ENCODE measurements at places on chromosomes 5 and 9.
A peak's percentile ranks its signal among the peaks of the same experiment; 100 is the strongest.

- DNase-seq, result no peak
Measured at GRCh38 chr9:116039312-116039711, 114.3 kb upstream of the PAPPA start.

GRCh38 chr9:35729700-35730485 is 2.1 kb downstream of the TLN1 start:
- peak; percentile 53 for DNase-seq

DNA sequence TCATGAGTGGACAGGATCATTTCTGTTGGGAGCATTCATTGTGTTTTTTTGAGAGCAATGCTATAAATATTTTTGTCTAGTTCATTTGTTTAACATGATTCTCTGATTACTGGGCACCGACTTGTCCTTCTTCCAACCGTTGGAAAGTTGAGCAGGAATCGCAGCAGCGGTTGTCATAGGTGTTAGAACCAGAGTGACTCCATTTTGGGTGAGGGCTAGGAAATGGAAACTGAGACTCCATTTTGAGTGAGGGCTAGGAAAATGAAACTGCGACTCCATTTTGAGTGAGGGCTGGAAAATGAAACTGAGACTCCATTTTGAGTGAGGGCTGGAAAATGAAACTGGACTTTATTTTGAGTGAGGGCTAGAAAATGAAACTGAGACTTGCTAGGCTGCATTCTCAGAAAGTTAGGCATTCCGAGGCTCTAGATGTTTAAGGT is 100.6 kb downstream of the ICE1 start:
- peak; percentile 76 for DNase-seq

DNA sequence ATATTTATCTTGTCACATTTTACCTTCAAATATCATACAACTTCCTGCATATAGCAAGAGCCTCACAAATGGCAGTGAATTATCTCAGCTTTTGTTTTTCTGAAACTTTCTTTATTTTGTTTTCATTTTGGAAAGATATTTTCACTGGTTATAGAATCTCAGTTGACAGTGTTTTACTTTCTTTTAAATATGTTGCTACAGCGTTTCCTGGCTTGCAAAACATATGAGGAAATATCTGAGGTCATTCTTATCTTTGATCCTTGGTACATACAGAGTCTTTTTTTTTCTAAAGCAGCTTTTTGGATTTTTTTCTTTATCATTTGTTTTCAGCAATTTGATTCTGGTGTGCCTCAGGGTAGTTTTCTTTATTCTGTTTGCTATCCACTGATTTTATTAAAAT is 77.6 kb upstream of the CEP78 start:
- DNase-seq, result no peak

DNA sequence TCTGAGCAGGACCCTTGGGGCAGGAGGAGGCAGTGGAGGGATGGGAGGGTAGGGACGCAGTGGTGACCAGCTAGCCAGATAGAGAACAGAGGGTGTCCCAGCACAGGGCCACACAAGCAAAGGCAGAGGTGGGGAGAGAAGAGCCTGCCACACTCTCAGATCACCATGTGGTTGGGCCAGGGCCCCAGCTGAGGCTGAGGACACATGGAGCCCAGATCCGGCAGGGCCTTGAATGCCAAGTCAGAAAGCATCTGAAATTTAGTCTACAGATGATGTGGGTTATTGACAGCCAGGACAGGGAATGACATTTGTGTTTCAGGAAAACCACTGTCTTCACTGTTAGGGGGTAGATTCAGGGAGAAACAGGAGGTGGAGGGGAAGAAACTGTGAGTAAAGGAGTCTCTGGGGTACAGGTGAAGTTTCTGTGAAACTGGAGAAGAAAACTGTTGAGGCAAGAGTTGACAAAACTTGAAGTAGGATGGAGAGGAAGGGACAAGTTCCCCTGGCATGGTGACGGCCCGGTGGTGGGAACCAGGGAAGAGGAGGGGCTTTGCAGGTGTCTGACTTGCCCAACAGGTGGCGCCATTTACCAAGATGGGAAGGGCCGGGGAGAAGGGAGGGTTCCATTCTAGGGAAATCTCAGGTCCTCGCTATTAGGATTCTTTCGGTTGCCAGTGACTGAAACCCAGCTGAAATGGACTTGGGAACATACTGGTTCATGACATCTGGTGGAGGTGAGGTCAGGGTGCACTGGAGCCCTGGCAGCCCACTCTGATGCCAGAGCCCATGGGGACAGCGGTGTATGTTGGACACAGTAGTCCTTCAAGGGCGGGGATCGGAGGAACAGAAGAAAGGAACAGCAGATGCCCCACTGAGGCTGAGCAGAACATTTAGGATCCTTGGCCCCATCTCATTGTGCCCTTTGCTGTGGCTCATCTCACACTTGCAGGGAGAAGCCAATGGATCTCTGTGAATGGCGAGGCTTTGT is 100.1 kb downstream of the KCNIP1 start:
- peak; percentile 6 for DNase-seq

DNA sequence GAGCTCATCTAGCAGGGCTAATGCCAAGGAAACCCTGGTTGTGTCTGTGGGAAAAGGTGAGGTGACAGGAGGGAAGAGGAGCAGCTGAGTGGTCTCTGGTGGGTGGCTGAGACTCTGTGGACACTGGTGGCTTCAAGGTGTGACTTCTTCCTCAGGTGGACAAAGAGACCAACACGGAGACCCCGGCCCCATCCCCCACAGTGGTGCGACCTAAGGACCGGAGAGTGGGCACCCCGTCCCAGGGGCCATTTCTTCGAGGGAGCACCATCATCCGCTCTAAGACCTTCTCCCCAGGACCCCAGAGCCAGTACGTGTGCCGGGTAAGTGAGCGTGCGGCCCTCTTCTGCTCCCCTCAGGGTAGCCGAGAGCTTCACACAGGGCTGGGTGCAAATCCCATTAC is 31.1 kb upstream of the RARS1 start:
- DNase-seq, result no peak

DNA sequence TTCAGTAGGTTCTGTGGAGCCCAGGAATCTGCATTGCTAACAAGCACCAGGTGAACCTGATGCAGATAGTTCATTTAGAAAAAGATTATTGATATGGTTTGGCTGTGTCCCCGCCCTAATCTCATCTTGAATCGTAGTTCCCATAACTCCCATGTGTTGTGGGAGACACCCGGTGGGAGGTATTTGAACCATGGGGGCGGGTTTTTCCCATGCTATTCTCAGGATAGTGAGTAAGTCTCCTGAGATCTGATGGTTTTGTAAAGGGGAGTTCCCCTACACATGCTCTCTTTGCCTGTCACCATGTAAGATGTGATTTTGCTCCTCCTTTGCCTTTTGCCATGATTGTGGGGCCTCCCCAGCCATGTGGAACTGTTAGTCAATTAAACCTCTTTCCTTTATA is 212.0 kb downstream of the RAB3C start:
- DNase-seq, result no peak

DNA sequence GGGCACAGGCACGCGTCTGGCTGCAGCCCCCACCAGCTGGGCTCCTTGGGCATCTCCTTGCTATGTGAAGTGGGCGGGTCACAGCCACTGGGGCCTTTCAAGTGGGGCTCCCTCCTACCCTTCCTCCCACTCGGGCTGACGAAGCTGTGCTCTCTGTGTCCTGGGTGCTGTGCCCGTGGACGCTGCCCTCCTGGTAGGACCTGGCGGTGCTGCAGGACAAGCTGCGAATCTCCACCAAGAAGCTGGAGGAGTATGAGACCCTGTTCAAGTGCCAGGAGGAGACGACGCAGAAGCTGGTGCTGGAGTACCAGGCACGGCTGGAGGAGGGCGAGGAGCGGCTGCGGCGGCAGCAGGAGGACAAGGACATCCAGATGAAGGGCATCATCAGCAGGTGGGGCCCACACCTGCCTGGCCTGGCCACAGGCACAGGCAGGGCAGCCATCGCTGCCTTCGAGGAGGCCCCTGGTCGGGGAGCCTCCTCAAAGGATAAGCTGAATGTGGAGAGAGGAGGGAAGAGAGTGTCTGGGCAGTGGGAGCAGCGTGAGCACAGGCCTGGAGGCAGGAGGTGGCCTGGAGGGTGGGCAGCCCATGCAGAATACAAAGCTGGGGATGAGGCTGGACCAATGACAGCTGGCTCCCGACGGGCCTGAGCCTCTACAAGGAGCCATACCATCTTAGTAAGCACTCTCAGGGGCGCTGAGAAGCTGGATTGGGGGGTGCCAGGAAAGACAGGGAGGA is 124.7 kb downstream of the DAB2IP start:
- no peak for DNase-seq

GRCh38 chr5:155753943-155754581 is 572.9 kb upstream of the SGCD start:
- DNase-seq, result no peak

- peak; percentile 46 for DNase-seq
Measured at GRCh38 chr9:109440797-109441287, 57.3 kb downstream of the PTPN3 start.

DNA sequence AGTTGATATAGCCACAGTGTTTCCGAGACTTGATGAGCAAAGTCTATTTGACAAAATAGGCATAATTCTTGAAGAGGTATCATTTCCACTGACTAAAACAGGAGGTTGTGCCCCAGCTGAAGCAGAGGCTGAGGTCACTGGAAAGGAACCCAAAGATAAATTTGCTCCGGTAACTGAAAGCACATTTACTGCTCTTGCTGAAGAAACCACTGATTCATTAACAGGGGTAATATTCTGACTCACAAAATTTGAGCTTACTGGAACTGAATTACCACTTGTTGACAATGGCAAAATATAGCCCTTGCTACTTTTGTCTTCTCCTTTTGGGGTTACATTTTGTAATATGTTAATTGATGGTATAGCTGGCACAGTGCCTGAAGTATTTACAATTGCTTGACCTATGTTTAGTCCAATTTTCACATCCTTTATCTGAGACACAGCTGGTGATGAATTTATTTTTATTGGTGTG is 30.2 kb downstream of the MLANA start:
- DNase-seq, result no peak

- DNase-seq, result no peak
Measured at GRCh38 chr5:61277190-61277589, 54.9 kb upstream of the ZSWIM6 start.

DNA sequence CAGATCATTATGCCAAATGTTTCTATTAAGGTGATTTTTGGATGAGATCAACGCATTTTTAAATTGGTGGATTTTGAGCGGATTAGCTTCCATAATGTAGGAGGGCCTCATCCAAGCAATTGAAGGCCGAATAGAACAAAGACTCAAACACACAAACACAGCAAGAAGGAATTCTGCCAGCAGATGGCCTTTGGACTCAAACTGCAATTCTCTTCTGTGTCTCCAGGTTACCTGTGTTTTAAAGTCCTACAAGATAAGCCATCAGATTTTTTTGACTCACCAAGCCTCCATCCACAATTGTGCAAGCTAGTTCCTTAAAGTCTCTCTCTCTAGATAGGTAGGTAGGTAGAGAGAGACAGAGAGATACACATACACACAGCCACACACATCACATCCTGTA is 25.5 kb downstream of the CDH6 start:
- no peak for DNase-seq

GRCh38 chr9:121302341-121302740 is 34.4 kb downstream of the GSN start:
- no peak for DNase-seq

- DNase-seq, result no peak
Measured at GRCh38 chr5:76111477-76112174, 28.4 kb downstream of the SV2C start.

GRCh38 chr9:90970608-90971007 is 169.0 kb downstream of the SYK start:
- DNase-seq, result no peak

GRCh38 chr5:35161652-35162273 is 68.5 kb downstream of the PRLR start:
- no peak for DNase-seq

DNA sequence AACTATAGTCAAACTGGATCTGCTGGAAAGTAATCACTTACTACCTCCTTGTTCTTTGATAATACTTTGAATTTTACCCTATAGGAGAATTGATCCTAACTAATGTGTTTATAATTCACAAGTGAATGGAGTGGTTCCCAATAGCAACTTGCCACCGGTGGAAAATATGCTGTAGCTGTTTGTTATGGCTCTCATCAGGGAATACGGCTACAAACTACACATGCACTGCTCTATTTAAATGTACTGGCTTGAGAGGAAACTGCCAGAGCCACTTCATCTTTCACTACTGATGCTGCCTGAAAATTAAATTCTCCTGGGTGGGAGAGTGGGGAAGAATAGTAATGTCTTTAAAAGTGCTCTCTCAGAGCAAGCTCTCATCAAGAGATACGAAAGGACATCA is 448.5 kb upstream of the GRAMD2B start:
- DNase-seq, result no peak

DNA sequence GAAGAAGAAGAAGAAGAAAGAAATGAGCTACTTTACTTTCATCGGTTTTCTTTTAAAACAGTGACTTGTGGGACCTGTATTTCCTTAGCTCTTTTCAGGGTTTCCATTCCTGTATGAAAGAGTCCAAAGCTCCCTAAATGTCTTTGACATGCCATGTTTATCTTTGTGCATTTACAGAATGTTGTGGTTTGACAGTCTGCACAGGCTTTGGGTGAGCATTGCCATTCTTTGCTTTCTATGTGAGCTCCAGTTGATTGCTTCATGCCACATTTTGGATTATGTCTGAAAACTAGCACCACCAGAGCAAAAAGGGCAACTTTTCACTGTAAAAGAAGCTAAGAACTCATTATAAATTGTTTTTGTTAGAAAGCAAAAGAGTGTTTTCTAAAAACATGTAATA is 733.4 kb downstream of the TLE4 start:
- no peak for DNase-seq

- no peak for DNase-seq
Measured at GRCh38 chr9:78557540-78557939, 260.6 kb downstream of the PSAT1 start.

DNA sequence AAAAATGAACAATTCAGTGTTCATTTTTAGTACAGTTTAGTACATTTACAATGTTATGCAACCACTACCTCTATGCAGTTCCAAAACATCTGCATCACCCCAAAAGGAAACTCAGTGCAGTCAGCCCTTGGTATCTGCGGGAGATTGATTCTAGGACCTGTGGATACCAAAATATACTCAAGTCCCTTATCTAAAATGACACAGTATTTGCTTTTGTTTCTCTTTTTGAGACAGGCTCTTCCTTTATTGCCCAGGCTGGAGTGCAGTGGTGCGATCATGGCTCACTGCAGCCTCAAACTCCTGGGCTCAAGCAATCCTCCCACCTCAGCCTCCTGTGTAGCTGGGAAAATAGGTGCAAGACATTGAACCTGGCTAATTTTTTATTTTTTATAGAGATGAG is 114.0 kb downstream of the PIP5K1B start:
- no peak for DNase-seq

GRCh38 chr9:15211160-15211814 is 95.7 kb downstream of the TTC39B start:
- DNase-seq, result peak; percentile 75

GRCh38 chr5:138954257-138955012 is 79.3 kb upstream of the LRRTM2 start:
- DNase-seq, result no peak

DNA sequence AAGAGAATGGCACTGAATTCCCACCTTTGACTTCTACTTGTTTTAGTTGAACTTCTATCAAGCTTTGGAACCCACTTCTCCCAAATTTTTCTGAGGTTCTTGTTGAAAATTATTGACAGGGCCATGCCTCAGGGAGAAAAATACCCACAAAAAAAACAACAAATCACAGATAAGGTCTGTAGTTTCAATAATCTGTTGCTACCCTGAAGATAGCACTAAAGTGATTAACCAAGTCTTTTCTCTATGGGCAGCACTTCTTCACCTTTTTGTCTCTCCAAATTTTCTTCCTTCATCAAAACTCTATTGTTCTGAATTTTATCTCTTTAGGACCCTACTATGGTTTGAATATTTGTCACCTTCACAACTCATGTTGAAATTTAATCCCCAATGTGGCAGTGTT is 154.3 kb upstream of the FGF10 start:
- no peak for DNase-seq

GRCh38 chr9:37954581-37954981 is 50.7 kb upstream of the SLC25A51 start:
- no peak for DNase-seq

GRCh38 chr5:123776761-123777160 is 264.8 kb downstream of the CSNK1G3 start:
- no peak for DNase-seq
